ENCODE measurements at places on chromosomes 6 and 20.

DNA sequence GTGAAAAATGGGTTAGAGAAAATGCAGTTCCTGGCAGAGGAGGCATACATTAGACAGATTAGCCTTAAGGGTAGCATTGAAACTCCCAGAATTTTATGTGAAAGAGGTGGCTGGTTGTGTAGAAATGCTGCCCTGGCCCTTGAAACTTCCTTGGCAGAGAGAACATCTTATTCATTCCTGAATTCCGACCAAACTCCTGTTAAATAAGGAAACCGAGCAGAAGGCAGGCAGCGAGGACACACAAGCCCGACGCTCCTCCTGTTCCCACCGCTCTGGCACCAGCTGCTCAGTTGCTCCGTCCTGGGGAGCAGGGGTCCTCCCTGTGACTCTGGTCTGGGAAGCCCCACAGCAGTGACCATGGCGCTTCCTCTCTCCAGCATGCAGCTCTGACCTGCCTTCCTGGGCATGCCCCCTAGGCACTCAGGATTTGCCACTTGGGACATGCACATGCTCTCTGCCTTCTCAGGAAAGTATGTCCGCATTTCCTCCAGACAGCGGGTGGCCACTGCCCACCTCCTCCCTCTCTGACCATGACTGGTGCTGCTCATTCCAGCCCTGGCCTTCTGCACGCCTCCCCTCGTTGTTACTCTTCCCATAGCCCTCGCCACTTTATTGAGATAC lies 35.2 kb upstream of the CLDN20 start:
- no peak for DNase-seq

DNA sequence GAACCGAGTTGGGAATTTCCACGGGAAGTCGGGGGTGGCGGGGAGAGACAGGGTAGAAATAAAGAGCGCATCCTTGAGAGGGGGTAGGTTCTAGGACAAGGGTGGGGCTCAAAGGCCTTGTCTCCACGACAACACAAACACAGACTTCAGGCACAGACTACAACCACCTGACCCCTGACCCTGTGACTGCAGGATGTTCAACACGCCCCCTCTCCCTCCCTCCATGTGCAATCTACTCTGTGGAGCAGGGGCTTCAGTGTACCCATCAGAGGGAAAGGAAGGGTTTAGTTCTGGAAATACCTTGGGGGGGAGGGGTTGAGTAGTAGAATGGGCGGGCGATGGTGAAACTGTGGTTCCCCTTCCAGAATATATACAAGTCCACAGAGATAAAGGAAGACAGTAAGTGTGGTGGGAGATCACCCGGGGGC lies 651 bp upstream of the TAPBP start:
- no peak for DNase-seq

DNA sequence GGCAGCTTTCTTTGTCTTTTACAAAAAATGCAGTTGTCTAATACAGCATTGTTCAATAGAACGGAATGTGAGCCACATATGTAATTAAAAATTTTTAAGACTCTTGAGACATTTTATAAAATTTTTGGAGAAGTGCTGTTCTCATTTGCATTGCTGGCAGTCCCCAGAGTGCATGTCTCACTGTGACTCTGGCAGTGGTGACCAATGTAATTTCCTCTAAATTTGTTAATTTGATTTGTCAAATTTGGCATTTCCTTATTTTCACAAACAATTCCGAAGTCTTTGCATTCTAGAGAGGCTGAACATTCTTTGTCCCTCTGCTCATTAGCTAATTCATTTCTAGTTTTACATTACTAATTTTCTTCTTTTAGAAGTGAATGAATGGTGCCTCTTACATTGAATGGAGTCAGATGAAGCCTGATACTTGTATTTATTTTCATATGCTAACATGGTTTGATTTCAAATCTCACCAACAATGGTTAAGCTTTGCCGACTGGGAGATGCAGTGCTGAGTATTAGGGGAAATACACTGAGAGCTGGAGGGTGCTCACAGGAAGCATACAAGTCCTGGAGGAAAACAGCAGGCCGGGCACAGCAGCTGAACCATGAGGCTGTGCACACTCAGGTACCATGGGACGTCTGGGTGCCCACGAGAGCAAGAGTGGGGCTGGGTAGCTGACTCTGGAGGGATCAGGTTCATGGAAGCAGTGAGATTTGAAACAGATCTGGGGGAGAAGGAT lies 68.5 kb upstream of the ARMC2 start:
- no peak for DNase-seq

GRCh38 chr20:49747707-49748524 lies 34.2 kb upstream of the B4GALT5 start:
- no peak for DNase-seq

- no peak for DNase-seq
These were observed 208.2 kb upstream of the RIN2 start for GRCh38 chr20:19549896-19550295.

- DNase-seq: no peak
These were observed 73.5 kb upstream of the DST start for GRCh38 chr6:56716229-56716628.

GRCh38 chr6:147213772-147214171 lies 9.6 kb downstream of the STXBP5 start:
- DNase-seq: no peak

DNA sequence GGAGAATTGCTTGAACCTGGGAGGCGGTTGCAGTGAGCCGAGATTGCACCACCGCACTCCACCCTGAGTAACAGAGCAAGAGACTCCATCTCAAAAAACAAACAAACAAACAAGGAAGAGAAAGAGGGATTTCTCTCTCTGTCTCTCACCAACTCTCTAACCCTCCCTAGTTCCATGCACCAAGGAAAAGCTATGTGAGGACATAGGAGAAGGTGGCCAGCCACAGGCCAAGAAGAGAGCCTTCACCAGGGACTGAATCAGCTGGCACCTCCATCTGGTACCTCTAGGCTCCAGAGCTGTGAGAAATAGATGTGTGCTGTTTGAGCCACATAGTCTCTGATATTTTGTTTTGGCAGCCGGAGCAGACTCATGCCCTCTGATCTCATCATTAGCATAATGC lies 9.0 kb upstream of the FAM110A start:
- DNase-seq: no peak

GRCh38 chr20:56554869-56555268 lies 21.8 kb downstream of the FAM209B start:
- no peak for DNase-seq

DNA sequence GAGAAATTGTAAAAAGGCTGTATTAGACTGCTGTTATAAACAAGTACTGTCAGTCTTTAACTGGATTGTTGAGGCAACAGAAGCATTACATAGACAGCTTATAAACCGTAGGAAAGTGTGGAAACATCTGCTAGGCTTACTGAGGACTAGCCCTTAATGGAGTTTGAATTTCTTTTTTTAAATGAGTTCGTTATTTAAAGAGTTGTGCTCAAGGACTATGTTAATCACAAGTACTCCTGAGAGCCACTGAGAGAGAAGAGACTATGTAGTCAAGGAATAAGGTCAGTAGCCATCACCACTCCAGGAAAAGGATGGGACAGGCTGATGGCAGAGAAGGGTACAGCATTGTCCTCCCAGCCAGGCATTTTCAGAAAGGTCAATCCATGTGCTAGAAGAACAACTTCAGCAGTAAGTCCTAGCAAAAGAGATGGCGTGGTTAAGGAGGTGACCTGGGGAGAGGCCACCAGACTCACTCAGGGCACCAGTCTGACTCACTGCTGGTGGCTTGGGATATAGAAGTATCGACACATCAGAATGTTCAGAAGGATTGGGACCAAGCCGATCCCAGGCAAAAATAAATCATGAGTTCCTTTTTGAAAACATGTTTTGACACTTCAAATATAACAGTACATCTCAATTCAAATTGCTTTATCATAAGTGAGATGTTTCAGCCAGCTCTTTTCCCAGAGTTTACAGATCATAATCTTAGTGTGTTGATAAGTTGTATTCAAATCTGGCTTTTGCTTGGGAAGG lies 6.4 kb downstream of the RPS12 start:
- DNase-seq: no peak

DNA sequence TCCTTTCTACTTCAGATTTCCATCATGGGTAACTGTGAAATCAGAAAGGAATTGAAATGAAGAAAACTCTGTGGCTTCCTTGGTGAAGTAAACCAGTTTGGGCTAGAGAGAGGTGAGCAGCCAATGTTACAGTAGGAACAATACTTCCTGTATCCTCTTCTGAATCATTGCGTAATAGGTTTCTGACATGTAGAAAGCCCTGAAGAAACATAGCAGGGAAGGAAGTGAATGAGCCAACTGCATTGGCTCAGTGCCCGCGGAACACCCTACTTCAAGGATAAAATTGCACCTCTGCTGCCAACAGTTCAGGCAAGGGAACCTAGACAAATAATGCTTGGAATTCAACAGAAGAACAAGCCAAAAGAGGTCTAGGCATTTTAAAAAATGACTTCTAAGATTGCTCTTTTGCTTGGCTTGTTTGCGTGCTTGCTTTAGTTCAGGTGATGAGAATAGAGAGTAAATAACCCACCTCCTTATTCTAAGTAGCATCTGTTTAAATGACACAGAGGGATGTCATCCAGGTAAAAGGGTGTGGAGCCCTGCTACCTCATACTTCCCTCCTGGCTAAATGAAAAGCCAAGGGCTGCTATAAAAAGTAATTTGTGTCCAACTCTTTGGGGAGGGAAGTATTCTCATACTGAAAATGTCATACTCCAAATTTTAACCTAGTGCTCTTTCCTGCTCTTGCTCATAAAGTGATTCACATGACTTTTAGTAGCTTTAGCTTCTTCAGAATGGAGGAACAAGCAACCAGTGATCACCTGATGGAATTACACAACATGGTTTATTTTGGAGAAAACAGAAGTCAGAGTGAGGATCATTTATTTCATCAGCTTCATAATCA lies 30.0 kb upstream of the AKIRIN2 start:
- no peak for DNase-seq

GRCh38 chr6:54876365-54876764 lies 29.8 kb downstream of the FAM83B start:
- no peak for DNase-seq

- DNase-seq: no peak
These were observed 101.8 kb downstream of the PHACTR1 start for GRCh38 chr6:12818324-12818723.

DNA sequence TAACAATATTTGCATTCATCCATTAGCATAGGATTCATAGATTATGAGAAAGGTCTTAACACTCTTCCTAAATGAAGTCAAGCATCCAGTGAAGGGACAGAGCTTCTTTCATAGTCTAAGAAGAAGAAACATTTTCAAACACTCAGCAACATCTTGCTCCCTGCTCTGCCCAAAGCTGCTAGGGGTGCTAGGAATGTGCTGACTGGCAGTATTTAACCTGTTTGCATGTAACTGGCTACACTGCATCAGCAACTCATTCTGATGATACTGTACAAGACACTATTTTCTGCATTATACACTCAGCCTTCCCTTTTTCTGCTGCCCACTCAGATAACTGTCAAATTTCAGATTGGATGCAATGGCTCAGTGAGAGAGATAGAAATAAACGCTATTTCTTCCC lies 495.1 kb upstream of the ARID1B start:
- DNase-seq: no peak

GRCh38 chr6:156808287-156808686 lies 31.1 kb downstream of the ARID1B start:
- no peak for DNase-seq

- no peak for DNase-seq
These were observed 54.9 kb upstream of the FRMD1 start for GRCh38 chr6:168133687-168134559.

DNA sequence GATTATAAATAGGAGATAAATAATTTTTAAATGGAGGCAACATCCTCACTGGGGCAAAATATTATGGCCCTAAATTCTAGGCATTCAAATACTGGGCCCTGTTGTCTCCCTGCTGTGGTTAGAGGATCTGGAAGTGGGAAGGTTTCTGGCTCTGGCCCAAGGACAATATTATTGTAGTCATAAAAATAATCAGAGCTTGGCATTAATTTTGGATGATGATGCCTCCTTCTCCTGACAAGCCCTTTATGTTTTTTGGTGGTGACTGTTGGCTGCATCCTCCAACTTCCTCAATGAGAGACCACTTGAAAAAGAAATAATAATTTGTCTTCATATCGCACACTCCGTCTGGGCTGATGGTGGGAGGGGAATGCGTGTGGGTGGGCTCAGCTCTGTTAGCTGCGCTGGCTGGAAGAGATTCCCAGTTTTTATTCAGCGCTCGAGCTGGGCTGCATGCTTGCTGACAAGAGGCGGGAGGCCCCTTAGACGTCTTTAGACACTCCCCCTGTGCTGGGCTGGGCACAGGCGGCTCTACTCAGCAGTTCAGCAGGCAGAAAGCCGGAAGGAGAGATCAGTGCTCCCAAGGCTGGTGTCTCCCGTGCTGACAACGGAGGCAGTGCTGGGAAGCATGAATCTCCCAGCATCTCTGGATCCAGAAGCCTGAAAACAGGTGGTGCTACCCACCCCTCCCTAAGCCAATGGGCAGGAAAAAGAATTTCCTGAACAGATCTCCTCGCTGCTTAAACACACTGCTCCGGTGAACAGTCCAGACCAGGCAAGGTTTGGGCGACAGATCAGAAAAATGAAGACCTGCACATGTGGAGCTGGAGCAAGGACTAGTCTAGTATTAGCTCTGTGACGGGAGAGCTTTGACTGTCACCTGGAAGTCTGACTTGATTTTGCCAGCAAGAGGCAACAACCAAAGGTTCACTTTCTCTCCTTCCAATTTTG lies 97.7 kb downstream of the SYCP2 start:
- DNase-seq: no peak

- DNase-seq: no peak
These were observed 56.1 kb upstream of the CST7 start for GRCh38 chr20:24892931-24893330.

DNA sequence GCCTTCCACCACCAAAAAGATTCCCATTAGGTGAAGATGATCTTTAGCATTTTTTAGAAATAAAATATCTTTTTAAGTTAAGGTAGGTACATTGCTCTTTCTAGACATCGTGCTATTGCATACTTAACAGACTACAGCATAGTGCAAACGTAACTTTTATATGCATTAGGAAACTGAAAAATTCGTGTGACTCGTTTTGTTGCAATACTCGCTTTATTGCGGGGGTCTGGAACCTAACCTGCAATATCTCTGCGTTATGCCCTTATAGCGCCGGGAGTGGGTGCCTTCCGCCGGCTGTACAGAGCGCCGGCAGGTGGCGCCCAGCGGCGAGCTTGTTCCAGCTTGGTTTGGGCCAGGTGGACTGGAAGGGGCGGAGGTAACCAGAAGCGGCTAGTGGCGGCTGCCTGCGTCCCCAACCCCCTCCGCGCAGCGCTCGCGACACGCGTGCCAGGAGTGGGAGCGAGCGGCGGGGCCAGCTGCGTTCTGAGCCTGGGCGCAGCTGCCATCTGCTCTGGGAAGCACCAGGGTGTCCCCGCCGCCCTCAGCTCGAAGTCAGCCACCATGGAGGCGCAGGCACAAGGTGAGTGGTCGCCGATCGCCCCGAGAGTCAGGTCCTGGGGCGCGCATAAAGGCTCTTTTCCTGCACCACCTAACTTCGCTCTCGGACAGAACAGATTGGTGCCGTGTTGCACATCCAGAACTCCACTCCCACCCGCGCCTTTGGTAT lies at the start of gene TPD52L1:
Gene TPD52L1, plus strand, starts transcription at position 383 of the 727 bp plus-strand sequence. Its CDS starts 179 bp downstream, at position 562.
- peak; percentile 22 for DNase-seq
